ENCODE measurements at places on chromosomes 13 and 19.

GRCh38 chr13:91313581-91313980 lies 33.9 kb upstream of the MIR17HG start:
- DNase-seq = no peak

DNA sequence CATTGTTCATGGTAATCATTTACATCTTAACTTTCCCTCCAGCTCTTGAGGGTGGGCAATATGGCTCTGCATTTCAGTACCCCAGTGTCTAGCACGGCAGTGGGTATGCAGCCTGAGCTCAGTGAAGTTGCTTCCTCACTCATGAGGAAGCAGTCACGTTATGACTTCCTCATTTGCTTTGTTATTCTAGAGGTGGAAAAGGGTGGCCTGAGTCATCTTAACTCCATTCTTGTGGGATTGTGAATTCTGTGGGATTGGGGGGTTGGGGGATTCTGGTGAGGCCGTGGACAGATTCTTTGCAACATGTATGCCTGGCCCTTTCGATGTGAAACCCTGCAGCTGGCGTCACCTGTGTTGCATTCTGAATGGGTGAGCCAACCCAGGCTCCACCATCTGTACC lies 406.7 kb upstream of the ZNF507 start:
- no peak for DNase-seq

DNA sequence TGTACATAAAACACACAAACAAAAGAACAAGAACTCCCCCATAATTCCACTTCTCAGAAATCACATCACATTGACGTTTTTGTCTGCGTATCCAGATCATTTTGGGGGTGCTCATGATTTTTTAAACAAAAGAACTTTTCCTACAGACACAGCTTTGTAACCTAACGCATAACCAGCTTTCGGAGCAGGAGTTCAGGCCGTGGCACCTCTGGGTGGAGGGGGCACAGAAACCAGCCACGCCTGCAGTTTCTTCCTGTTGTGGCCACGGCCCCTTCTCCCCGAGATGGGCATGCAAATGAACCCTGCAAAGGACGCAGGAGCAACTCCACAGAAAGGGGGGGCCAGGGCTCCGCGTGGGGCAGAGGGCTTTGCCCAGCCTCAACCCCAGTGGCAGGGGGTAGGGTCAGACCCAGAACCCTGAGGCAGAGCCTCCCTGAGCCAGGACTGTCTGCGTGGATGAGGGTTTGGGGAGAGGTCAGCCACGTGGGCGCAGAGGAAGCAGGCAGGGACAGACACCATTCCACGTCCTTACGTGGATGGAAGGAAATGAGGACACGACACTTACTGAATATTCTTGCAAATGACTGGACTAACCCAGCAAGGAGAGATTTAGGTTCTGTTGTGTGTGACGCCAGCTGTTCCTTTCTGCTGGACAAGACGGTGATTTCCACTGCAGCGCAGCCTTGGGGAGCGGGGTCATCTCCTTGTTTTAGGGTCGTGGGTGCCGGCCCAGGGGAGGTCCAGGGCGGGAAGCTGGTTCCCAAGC lies 64.4 kb downstream of the RASA3 start:
- DNase-seq = peak; percentile 31

DNA sequence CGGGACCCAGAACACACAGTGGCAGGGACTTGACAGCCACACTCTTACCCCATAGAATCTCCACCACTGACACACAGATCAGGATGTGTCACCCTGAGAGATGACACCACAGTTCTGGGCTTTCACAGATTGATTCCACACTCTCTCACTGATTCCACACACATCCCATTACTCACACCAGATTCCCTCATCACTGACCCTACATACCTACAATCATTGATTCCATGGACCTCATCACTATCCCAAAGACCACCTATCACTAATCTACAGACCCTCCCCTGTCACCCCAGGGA lies 57.6 kb upstream of the ZNF527 start:
- no peak for DNase-seq

DNA sequence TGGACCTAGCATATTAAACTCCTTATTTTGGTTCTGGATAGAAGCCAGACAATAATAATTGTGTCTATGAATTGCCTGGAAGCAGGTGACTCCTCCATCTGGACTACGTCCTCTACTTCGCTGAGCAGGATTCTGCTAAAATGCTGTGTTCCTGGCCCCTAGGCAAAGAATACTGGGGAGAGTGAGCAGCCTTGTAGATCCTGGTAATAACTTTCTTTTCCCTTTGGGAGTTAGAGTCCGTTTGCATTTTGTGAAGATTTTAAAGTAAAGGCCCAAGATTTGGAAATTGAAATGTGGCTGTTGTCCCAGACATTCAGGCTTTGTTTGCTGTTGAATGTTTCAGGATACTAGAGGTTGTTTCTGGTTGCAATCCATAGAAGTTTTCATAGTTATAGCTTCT lies 511.9 kb upstream of the KLF12 start:
- DNase-seq = no peak

- no peak for DNase-seq
These were observed 47.0 kb downstream of the USP12 start for GRCh38 chr13:27124571-27124970.

GRCh38 chr19:55720801-55721200 lies 17.4 kb downstream of the NLRP9 start:
- no peak for DNase-seq

- no peak for DNase-seq
These were observed 562 bp downstream of the IQCN start for GRCh38 chr19:18273561-18274218.

- DNase-seq = no peak
These were observed 99.4 kb upstream of the SOX21 start for GRCh38 chr13:94811753-94812152.

DNA sequence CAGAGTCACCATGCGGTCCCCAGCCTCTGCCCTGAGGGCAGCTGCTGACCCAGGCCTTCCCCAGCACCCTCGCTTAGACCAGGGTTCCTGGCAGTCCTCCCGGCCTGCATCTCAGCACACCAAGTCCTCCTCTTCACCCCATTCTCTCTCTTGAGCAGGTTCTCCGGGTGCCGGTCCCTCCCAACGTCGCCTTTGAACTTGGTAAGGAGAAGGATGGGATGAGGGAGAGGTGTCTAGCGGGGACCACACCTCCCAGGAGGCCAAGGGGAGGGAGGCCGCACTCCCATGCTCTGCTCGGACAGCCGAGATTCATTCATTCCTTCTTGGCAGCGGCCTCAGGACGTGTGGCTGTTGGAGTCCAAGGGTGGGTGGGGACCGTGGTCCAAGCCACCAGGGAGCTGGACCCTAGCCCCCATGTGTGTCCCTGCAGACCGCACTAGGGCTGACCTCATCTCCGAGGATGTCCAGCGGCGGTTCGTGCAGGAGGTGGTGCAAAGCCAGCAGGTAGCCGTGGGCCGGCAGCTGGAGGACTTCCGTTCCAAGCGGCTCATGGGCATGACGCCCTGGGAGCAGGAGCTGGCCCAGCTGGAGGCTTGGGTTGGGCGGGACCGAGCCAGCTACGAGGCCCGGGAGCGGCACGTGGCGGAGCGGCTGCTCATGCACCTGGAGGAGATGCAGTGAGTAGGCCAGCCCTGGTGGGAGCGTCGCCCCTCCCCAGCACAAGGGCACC lies 9.4 kb downstream of the ARHGEF1 start:
- no peak for DNase-seq

DNA sequence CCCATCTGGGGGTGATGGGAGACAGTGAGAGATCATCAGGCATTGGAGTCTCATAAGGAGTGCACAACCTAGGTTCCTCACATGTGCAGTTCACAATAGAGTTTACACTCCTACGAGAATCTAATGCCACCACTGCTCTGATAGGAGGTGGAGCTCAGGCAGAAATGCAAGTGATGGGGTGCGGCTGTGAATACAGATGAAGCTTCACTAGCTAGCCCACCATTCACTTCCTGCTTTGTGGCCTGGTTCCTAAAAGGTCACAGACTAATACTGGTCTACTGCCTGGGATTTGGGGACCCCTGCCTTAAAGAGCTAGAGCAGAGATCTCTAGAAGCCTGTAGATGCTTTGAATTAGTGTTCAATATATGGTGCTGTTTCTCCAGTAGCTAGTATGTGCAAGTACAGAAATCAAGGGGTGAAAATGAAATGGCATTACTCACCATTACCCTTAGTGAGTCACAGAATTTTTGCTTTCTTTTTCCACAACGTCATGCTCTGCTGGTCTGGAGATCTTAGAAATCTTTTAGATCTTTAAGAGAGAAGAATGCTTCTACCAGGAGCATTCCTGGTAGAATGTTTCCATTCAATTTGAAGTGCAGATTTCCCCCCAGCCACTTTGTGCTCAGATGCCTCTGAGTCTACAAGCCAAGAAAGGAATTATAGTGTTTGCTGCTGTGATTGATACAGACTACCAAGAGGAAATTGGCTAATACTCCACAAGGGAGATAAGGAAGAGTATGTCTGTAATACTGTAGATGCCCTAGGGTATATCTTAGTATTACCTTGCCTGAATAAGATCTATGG lies 2301.2 kb downstream of the PCDH9 start:
- no peak for DNase-seq

DNA sequence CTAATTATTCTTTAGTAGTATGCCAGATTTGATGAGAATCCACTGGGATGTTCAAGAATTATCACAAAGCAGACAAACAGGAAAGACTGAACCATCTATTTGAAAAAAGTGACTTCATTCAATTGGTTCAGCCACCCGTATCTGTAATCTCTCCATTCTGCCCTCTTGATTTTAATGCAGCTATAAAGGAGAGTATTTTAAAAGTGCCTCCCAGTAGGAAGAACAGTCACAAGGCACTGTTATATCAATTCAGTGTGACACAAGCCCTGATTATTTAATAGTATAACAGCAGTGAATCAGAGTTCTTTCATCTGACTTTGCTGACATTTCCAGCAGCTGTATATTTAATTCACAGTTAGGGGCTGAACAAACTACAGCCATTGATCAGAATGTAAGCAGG lies 77.3 kb upstream of the SLAIN1 start:
- no peak for DNase-seq

DNA sequence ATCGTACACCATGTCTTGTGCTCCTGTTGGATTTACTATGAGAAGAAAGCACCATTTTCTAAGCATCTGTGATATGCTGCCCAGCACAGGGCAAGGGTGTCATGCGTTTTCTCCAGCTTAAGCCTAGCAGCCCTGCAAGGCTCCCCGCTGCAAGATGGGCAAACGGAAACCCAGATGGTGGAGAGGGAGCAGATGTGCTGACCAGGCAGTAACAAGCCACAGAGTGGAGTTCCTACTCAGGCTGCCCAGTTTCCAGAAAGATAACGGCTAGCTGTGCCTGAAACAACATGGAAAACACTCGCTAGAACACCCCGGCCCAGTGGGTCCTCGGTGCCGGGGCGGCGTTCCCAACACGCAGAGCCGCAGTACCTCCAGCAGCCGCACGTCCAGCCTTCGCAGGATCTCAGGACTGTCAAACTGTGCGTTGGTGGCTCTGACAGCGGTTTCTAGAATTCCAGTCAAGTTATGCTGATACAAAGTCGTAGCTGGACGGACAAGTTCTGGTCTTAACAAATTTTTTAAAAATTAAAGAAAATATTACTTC lies 68.4 kb downstream of the TUBGCP3 start:
- DNase-seq = no peak

DNA sequence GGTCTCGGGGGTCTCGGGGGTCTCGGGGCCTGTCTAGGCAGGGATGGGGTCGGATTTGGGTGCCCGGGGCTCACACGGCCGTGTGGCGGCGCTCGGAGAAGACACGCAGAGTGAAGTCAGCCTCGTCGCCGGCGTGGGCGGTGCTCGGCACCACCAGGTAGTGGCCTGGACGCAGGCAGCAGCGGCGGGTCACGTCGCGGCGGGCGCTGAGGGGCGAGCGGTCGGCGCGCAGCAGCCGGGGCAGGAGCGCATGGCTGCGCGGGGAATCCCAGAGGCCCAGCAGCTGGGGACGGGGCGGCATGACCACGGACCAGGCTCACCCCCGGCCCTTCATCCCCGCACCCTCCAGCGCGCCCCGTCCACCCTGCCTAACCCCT lies 8.2 kb downstream of the CAPN12 start:
- peak; percentile 65 for DNase-seq

GRCh38 chr19:16892436-16892835 lies 3.6 kb downstream of the F2RL3 start:
- DNase-seq = no peak

GRCh38 chr13:76830805-76831204 lies 55.4 kb downstream of the KCTD12 start:
- DNase-seq = no peak

DNA sequence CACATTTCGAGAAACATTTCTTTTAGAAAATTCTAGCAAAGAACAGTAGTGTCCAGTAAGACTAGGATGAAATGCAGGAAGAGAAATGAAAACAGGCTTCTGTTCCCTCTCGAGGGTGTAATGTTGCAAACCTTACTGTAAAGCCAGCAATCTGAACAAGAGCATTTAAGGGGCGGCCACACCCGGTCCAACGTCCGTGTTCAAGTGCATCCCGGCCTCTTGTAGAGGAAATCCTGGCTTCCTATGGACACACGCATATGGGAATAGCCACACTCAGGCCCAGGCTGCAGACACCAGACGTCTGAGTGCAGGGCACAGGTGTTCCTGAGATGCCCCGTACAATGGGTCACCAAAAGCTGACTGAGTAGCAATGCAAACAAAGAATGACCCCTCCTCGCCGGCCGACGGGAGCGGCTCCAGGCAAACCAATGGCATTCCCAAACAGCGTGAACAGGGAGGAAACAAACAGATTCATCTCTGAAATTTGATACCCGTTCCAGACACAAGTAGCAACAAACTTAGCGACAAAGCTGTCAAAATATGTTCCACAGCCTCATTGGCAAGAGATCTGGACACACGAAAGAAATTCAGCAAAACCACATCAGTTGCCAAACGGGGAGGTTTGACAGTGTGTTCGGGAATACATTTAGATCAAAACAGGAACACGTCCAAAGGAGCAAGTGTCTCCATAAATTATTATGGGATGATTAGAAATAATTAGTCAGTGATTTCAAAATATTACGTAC lies 278.6 kb upstream of the TSHZ3 start:
- DNase-seq = no peak

DNA sequence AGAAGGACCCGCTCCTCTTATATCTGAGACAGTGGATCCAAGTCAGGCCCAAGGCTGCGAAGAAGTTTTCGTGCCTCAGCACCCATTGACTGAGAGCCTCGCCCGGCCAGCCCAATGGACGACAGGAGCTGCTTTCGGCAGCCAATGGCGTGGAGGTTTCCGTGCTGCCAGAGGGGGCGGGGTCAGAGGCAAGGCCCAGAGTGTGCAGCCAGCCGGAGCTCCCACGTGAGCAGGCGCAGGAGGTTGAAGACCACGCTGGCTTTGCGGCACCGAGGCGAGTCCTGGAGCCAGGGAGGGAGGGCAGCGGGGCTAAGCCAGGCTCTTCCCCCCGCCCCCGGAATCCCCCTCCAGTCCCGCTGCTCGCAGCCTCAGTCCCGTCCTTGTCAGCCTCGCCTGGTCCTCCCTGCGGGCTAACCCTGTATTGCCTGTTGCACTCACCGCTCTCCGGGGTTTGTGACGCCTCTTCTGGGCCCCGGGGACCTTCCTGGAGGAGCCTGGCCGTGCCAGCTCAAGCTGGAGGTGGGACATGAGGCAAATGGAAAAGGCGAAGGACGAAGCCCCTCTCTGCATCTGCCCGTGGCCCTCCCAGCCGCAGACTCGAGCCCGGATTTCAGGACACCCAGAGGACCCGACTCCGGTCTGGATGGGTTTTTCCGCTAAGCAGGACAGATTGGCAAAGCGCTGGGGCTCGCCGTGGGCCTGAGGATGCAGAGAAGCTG lies 1.5 kb downstream of the IFNL4 start:
- DNase-seq = peak; percentile 47

- DNase-seq = no peak
These were observed 23.4 kb downstream of the CEACAM21 start for GRCh38 chr19:41599175-41599966.

All from activated naive CD4-positive, alpha-beta T cell treated with anti-CD3 and anti-CD28 coated beads, Interleukin-2, amount 50 U/mL, for 16 hours (primary cell).